ENCODE measurements at places on chromosomes 6 and 20.
A peak's percentile ranks its signal among the peaks of the same experiment; 100 is the strongest.

DNA sequence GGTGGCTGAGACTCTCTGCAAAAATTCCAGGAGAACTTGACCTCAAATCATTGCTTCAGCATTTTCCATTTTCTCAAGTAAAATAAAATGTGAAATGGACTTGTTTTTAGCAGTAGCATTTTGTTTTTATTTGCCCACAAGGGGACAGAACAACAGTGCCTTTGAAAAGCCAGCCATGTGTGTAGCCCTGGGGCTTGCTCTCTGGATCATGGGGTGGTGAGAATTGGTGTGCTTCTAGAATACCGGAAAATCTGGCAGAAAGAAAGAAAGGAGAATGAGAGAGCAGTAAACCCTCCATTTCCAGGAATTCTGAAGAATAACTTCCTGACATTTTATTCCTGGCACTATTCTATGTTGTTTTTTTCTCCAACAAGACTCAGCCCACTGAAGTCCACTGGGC lies 254.7 kb upstream of the MOCS1 start:
- no peak overlapping the region for H3K27ac ChIP-seq
- H3K4me3 ChIP-seq: no peak overlapping the region
- H3K27me3 ChIP-seq: no peaks in the 10 kb centered on the region

DNA sequence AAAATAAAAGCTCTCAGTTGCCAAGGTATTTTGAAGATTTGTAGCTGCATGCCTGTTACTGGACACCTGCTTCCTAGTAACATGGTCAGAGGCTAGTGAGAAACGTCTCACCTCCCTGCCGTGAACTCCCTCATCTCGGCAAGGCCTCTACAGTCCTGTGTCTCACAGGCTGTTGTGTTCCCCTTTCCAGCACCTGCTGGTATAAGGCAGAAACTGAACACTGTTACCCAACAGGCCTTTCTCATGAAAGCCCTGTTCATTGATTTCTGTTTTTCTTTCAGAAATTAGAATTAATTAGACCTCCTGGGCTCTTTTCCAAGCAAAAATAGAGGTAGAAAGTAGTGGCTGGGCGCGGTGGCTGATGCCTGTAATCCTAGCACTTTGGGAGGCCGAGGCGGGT lies 17.6 kb upstream of the SRSF3 start:
- no peak overlapping the region for H3K27ac ChIP-seq
- H3K27me3 ChIP-seq: no peaks in the 10 kb centered on the region
- no peak overlapping the region for H3K4me3 ChIP-seq
- DNase-seq: no peak
- peaks cover 3% of the 10 kb centered on the region for H3K4me1 ChIP-seq
- no peaks in the 10 kb centered on the region for H3K36me3 ChIP-seq

DNA sequence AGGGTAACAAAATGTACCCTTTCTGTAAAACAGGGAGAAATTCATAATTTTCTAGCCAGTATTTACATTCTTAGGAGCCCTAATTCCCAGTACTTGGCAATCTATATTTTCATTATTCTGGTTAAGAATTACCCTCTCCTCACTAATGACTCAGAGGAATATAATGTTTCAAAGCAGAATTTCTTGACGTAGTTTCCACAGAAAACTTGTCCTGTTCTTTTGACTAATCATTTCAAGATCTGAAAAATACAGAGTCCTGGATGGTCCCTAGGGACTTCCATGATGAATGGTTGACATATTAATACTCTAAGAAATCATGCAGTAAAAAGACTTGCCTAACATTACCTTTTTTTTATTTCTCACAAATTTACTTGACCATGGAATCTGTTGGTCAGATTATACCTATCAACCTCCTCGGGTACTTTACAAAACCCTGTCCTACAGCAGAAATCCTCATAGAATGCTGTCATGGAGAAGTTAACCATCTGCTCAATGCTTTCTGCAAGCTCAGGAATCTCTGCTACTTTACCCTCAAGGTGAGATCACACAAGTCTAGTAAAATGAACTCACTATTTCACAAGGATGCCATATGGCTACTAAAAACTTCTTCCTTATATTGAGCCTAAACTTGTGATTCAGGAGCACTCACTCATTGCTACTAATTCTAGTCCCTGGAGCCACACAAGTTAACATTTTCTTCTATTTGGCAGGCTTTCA lies 202.1 kb upstream of the CNR1 start:
- no peaks in the 10 kb centered on the region for H3K4me1 ChIP-seq
- no peak overlapping the region for H3K27ac ChIP-seq
- H3K27me3 ChIP-seq: no peaks in the 10 kb centered on the region
- H3K36me3 ChIP-seq: no peaks in the 10 kb centered on the region
- no peak for DNase-seq

DNA sequence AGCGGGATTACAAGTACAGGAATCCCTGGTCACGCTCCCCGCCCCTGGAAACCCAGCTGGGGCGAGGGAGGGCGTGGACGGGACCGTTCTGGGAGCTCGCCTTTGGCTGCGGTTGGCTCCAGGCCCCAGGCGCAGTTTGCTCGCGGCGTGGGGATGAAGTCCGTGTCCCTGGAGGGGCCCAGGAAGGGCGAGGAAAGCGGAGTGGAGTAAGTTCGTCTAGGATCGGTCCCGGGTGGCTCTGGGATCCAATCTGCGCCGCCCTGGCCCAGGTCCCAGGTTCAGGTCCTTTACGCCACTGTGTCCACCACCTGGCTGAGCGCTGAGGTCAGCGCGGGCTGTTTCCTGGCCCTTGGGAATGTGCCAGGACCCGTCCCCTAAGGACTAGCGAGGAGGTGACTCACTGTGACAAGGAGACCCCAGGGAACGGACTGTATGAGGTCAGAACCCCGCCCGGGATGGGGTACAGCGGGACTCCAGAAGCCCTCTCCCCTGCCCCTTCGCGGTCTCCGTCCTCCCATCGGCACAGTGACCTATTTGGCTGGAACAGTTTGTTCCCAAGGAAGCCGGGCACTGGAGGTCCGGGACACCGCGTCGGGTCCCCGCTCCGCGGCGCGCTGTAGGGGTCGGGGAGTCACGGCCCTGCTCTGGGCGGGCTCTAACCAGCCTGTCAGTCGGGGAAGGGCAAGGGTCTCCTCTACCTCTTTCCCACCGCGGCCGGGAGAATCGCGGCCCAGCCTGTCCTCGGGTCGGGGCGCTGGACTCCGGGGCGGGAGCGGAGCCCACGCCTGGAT lies 724 bp downstream of the CDKN1A start:
- no peak overlapping the region for H3K27ac ChIP-seq
- peak; percentile 39 for DNase-seq
- no peaks in the 10 kb centered on the region for H3K27me3 ChIP-seq
- H3K4me3 ChIP-seq: peak overlapping the region; percentile 81
- peaks cover 31% of the 10 kb centered on the region for H3K36me3 ChIP-seq

GRCh38 chr20:57594092-57594951 lies 25.9 kb downstream of the ZBP1 start:
- no peaks in the 10 kb centered on the region for H3K4me1 ChIP-seq
- no peaks in the 10 kb centered on the region for H3K36me3 ChIP-seq
- H3K27me3 ChIP-seq: no peaks in the 10 kb centered on the region
- no peak overlapping the region for H3K27ac ChIP-seq
- no peak overlapping the region for H3K4me3 ChIP-seq
- DNase-seq: peak; percentile 62

- DNase-seq: no peak
- no peak overlapping the region for H3K4me3 ChIP-seq
- H3K4me1 ChIP-seq: no peaks in the 10 kb centered on the region
- no peak overlapping the region for H3K27ac ChIP-seq
- H3K27me3 ChIP-seq: no peaks in the 10 kb centered on the region
Measured at GRCh38 chr20:60966766-60967165, 285.3 kb upstream of the CDH4 start.

DNA sequence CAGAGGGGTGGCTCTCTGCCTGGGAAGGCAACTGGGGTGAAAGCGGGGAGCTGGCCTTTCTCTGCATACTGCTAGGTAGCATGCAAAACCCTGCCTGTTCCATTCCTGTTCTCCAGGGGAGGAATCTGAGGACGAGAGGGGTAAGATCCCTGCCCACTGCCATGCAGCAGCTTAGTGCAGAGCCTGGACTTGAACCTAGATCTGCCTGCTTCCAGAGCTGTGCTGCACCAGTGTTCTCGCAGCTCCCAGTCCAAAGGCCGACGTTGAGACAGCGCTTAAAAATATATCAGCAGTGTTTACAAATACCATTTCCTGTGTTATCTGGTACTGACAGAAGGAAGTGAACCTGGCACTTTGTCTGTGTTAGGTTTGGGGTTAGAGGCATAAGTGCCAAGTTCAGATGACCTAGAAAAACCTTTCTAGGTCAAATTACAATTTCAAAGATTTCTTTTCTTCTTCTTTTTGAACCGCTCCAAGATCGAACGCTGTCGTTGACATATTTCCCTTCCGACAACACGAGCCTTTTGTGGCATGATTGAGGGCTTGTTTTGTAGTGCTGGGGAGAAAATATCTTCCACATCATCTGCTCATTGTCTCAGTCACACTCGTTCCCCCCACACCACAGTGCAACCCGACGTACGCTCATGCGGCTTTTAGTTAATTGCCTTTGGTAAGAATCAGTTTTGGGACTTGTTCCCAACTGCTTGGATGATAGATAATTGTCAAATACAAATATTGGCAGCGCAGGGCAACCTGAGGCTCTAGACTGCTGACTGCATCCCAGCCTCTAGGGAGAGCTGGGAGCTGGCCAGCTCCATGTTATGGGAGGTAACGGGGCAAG lies 44.6 kb downstream of the TOX2 start:
- H3K4me3 ChIP-seq: no peak overlapping the region
- no peak for DNase-seq
- no peak overlapping the region for H3K27ac ChIP-seq
- peaks cover 3% of the 10 kb centered on the region for H3K4me1 ChIP-seq
- H3K27me3 ChIP-seq: peaks cover 14% of the 10 kb centered on the region
